CD8-positive, alpha-beta memory T cell (primary cell): ENCODE measurements at places on chromosomes 5 and 9. TPM values are rescaled to one million over a fixed set of nuclear protein-coding genes. Genes with fewer than 3 reads are reported as not detected.
A peak's percentile ranks its signal among the peaks of the same experiment; 100 is the strongest.

- no peak for DNase-seq
Observed at GRCh38 chr5:71782393-71782770, 63.3 kb downstream of the CARTPT start.

GRCh38 chr5:156456857-156457256 lies 129.9 kb downstream of the SGCD start:
- no peak for DNase-seq

DNA sequence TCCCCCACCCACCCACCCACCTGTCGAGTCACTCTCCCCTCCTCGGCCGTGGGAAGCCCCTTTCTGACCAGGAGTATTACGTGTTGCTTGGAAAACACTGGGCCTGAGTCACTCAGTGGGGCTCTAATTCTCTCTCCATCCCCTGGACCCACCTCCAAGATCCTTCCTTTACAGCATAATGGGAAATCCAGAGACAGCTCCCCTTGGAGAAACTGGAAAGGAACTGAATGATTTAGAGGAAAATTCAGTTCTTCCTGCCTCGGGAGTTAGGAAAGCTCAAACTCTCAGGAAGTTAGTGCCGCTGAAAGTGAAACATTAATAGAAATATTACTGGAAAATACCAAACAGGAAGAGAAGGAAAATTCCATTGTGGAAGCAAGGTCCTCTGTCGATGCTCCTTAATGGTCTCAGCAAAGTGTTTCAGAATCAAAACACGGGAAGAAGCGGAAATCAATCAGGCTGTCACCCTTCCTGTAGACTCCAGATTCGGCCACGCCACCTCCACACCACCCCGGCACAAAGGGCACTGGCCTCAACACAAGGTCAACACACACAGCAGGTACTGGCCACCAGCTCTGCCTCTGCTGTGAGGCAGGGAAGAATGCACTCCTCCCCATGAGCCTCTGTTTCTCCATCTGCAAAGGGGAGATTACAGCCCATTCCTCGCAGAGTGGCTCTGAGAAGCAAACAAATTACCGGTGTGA lies 9.6 kb downstream of the SHB start:
- no peak for DNase-seq

DNA sequence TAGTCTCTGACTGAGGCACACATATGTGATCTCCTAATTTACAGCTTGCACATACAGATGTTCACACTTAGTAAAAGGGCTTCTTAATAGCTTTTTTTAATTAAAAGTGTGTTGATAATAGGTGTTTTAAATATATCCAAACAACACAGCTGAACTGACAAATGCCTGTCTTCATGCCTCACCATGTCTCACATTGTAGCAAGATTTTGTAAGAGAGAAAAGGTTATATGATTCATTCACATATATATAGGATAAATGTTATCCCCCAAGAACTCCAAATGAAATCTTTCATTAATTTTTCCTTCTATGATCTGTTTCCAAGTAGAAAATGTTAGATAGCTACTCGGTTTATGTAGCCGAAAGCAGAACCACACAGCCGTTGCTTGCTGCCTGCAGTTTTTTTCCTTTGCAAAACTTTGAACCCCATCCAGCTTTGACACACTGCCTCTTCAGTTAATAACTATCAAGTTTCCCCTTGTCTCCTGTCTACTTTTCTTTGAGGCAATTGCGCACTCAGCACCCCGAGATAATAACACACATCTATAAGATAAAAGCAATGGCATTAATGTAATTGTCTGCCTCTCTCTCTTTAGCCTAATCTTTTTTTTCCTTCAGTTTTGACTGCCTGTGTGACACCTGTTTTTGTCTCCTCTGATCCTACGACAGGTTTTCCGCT lies 299.2 kb downstream of the BNC2 start:
- no peak for DNase-seq

GRCh38 chr5:149664083-149664482 lies 66.0 kb upstream of the PPARGC1B start:
- no peak for DNase-seq

GRCh38 chr5:142671801-142672200 lies 14.1 kb downstream of the FGF1 start:
- no peak for DNase-seq

- no peak for DNase-seq
Observed at GRCh38 chr5:176383248-176383905, 5.0 kb downstream of the NOP16 start.

DNA sequence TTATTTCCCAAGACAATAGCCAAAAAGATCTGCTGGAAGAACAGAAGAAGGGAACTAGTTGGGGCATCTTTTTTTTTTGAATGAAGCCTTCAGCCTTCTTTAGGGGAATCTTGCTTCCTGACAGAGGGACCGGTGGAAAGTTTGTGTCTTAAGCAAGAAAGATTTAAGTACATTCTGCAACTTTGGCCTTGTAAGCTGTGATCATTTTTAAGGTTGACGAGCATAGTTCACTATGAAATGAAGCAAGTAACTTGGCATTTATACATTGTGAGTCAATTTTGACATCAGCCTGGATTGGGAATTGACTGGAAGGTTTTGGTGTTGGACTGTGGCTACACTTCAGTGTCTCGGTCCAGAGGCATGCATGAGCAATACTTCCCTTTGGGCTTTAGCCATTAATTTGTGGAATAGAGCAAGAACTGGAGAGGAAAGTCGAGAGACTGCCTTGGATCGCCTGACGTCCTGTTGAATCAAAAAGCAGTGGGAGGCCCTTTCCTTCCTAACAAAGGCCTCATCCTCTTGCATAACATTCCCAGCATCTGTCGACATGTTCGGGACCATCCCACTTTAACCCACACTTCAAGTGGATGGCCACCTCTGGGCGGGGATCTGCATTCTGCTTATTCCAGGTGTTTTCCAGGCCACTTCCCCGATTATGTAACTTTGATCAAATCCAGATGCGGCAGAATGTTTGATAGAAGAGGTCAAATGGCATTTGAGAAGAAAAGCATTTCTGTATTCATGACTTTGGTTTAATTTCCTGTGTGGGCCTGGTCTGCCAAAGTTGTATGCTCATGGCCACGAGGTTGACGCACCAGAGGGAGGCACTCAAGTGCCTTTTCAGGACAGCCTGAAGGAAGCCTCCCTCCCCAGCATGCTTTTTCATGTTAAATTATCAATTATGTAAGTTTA lies 12.5 kb downstream of the ABL1 start:
- DNase-seq: no peak

GRCh38 chr5:113598926-113599325 lies 85.4 kb downstream of the YTHDC2 start:
- DNase-seq: no peak

DNA sequence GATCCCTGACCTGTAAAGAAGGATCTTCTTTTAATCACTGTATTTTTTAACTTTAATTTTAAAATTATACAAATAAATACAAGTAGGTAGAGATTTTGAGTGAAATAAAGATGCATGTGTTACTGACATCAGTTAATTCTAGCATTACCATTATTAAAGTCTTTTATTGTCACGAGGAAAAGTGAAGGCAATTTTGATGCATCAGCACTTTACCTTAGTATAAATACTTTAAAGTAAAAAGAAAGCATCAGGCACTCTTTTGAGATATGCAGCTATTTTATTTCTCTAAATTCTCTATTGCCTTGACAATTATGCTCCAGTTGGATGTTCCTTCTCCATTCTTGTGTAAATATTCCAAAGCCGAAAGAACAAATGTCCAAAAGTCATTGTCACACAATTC lies 4.6 kb downstream of the HTR1A start:
- DNase-seq: no peak

- no peak for DNase-seq
Observed at GRCh38 chr5:181005791-181006190, 17.1 kb downstream of the BTNL3 start.

DNA sequence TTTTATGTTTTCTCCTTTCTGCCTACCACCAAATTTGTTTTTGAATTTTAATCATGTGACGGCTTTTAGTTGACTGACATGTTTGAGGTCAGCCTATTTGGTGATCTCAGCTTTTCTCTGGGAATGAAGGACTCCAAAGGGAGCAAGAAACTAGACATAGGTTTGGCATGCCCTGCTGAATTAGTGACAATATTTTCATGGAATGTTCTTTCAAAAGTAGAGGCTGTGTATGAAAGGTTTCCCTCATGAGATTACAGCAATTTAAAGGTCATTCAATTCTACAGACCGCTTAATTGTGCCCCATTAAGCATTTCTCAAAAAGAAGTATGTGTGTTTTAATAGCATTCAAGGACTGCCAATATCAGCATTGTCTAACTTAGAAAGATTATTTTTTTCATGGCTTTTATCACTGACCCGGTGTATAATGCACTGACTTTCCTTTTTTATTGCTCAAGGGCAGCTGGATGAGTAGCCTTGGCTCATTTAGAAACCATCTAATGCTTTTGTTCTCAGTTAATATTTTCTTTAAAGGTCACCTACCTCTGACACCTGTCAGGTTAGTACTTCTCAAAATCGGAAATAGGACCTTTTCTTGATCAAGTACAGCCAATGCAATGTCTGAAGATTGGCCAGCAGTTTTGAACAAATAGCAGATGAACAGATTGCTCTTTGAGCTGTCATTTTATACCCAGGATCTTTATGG lies 8.1 kb upstream of the MLLT3 start:
- DNase-seq: no peak

GRCh38 chr9:34701023-34701768 lies 8.7 kb downstream of the CCL21 start:
- DNase-seq: peak; percentile 78

GRCh38 chr9:126146254-126147145 lies 180.1 kb upstream of the MVB12B start:
- no peak for DNase-seq

GRCh38 chr5:160297776-160298175 lies 14.6 kb downstream of the CCNJL start:
- no peak for DNase-seq

DNA sequence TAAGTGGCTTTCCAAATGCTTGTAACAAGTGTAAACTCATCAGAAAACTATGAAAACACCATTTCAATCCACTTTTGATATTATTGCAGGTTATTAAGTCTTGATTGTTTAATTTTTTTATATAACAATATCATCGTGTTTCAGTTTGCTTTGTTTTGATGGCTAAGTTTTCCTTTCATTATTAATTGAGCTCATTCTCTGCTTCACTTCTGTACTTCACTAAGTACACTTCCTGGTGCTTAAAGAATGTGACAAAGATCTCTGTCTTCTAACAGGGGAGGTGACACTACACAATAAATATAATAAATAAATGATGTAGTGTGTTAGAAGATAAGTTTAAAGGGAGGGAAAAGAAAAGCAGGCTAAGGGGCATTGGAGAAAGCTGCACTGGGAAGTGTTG lies 13.0 kb upstream of the RAD23B start:
- no peak for DNase-seq

- no peak for DNase-seq
Observed at GRCh38 chr5:85049020-85049419, 664.3 kb upstream of the EDIL3 start.

DNA sequence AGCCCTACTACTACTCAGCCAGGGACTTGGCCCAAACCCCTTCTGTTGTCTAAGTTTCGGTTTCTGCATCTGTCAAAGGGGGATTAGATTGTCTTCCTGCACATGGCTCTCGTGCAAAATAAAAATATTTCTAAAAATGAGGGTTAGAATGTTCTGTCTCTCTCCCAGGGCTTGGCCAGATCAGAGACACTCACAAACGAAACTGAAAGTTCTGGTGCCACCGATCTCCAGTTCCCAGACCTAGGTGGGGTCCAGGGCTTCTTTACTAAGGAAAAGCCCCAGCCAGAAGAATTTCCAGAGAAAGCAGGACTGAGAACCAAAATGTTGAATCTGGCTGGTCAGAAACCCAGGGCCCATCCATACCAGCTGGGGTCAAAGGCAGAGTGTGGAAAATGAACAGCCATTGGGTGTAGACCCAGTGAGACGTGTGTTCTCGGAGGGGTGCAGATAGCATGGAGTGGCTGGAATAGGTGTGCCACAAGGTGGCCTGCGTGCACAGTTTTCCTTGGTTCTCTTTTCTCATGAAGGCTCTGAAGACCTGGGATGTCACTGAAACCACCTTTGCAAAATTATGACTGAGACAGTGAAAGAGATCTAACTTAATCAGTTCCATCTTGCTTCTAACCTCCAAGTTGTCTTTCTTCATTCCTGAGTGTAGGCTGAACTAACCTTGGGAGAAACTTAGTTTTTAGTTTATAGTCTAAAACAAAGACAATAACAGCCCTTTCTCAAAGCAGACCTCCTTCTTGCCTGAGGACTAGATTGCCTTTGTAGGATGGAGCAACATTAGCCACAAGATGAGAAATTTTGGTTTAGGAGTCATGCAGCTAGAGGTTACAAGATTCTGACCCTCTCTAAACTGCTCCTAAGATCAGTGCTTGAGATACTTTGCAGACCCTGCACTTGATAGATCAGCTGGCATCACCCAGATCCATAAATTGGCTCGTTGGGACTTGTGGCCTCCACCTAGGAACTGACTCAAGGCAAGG lies 2.3 kb upstream of the SLC23A1 start:
- no peak for DNase-seq

DNA sequence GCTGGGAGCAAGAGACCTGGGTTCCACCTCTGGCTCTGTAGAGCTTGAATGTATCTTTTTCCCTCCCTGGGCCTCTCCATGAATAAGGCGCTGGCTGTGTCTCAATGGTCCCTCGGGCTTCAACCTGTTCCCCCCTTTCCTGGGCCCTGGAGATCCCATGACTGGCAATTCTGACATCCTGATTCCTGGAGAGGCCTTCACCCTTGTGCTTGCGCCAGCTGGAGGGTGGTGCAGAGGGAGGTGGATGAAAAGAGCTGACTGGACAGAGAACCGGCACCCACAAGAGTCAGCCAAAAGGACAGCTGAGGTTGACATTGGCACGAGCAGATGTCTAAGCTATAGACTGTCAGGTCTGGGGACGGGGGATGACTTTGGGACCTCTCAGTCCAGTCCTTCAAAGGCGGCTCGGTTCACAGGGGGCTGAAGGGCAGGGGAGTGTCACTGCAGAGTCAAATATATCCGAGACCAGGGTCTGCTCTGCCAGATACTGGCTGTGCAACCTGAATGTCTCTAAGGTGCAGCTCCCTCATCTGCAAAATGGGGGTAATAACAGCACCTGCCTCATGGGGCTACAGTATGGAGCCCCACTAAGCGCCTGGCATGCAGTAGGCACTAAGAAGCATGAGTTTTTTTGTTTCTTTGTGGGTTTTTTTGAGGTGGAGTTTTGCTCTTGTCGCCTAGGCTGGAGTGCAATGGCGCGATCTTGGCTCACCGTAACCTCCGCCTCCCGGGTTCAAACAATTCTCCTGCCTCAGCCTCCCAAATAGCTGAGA lies 13.8 kb downstream of the DNM1 start:
- DNase-seq: no peak

GRCh38 chr9:18208166-18209059 lies 265.5 kb upstream of the ADAMTSL1 start:
- DNase-seq: no peak

GRCh38 chr9:79580055-79580454 lies 8.3 kb downstream of the TLE4 start:
- no peak for DNase-seq

GRCh38 chr5:53431665-53432064 lies 48.8 kb upstream of the FST start:
- no peak for DNase-seq

Gene GABRA1
- total RNA-seq: not detected

Gene SMIM33
- 0.11 TPM for total RNA-seq

Gene PCDHB5
- total RNA-seq: not detected

Gene ABO
- not detected for total RNA-seq

Gene SPOCK1
- not detected for total RNA-seq

Gene HAPLN1
- not detected for total RNA-seq

Gene RNF14
- total RNA-seq: 46.2 TPM

Gene SLC25A2
- total RNA-seq: 0.31 TPM

Gene ANKRD20A1
- not detected for total RNA-seq

Gene PCDHGA1
- total RNA-seq: 0.09 TPM

Gene PCDHB2
- not detected for total RNA-seq
